PC-9 (cell line): ENCODE measurements at places on chromosomes 12 and 14. TPM values are rescaled to one million over a fixed set of nuclear protein-coding genes. Genes with fewer than 3 reads are reported as not detected.

The PRB2 gene
- total RNA-seq, result not detected in 2 replicates

The CYP27B1 gene
- 1.6 and 1.8 TPM in 2 replicates for total RNA-seq

The KLRD1 gene
- 0.68 and 1.2 TPM in 2 replicates for total RNA-seq

The LDHB gene
- 994 and 1,055 TPM in 2 replicates for total RNA-seq

The NEUROD4 gene
- not detected in 2 replicates for total RNA-seq

The TAS2R50 gene
- total RNA-seq, result 1.6 and 2.3 TPM in 2 replicates

The STYK1 gene
- total RNA-seq, result 7.8 and 16.9 TPM in 2 replicates

The MED6 gene
- 46.5 and 58.2 TPM in 2 replicates for total RNA-seq

The P2RX2 gene
- total RNA-seq, result not detected in 2 replicates

The RBM23 gene
- total RNA-seq, result 68.7 and 76.5 TPM in 2 replicates

The LRP1 gene
- 51.4 and 70.1 TPM in 2 replicates for total RNA-seq

The MYO1H gene
- not detected in 2 replicates for total RNA-seq

The RNF212B gene
- total RNA-seq, result not detected in 2 replicates

The FAR2 gene
- total RNA-seq, result 11.0 and 12.3 TPM in 2 replicates

The PPFIA2 gene
- total RNA-seq, result not detected in 2 replicates

The OAS2 gene
- 0.98 and 1.3 TPM in 2 replicates for total RNA-seq

The ZFHX2 gene
- 3.7 and 5.3 TPM in 2 replicates for total RNA-seq

The DNAH10 gene
- total RNA-seq, result not detected in 2 replicates

The CERS5 gene
- 33.0 and 41.7 TPM in 2 replicates for total RNA-seq

The CDCA3 gene
- total RNA-seq, result 104 and 125 TPM in 2 replicates

The LTB4R gene
- 10.3 and 16.4 TPM in 2 replicates for total RNA-seq

The OAS3 gene
- 16.2 and 17.4 TPM in 2 replicates for total RNA-seq

The COCH gene
- total RNA-seq, result 1.4 and 1.5 TPM in 2 replicates

The SERPINA10 gene
- total RNA-seq, result not detected in 2 replicates

The EML1 gene
- total RNA-seq, result 1.8 and 2.4 TPM in 2 replicates

The CSRP2 gene
- total RNA-seq, result 4.1 and 4.5 TPM in 2 replicates

The ARG2 gene
- total RNA-seq, result 8.6 and 10.2 TPM in 2 replicates

The RNU4-1 gene
- total RNA-seq, result 1,857 and 3,341 TPM in 2 replicates

The WBP11 gene
- 65.8 and 124 TPM in 2 replicates for total RNA-seq

The PDZRN4 gene
- not detected in 2 replicates for total RNA-seq

The FGF23 gene
- total RNA-seq, result not detected in 2 replicates

The TEX52 gene
- total RNA-seq, result not detected in 2 replicates

The TEAD4 gene
- 47.7 and 56.0 TPM in 2 replicates for total RNA-seq

The SMIM41 gene
- 0.28 TPM in 1 of 2 replicates, not detected in the other for total RNA-seq

The SP1 gene
- 72.9 and 118 TPM in 2 replicates for total RNA-seq

The TMEM120B gene
- total RNA-seq, result 10.3 and 12.4 TPM in 2 replicates

The TBX5 gene
- total RNA-seq, result not detected in 2 replicates

The TIGAR gene
- 9.0 and 13.2 TPM in 2 replicates for total RNA-seq

The GPR162 gene
- total RNA-seq, result 2.4 and 3.8 TPM in 2 replicates

The NELL2 gene
- total RNA-seq, result 0.61 and 1.2 TPM in 2 replicates

The CLIP1 gene
- 80.8 and 86.9 TPM in 2 replicates for total RNA-seq

The SPTB gene
- total RNA-seq, result 0.50 and 1.5 TPM in 2 replicates

The E2F7 gene
- total RNA-seq, result 9.8 and 14.6 TPM in 2 replicates

The SLC24A4 gene
- not detected in 2 replicates for total RNA-seq

The PEX5 gene
- 62.1 and 76.3 TPM in 2 replicates for total RNA-seq

The LLPH gene
- 20.4 and 25.0 TPM in 2 replicates for total RNA-seq

The CLEC4D gene
- not detected in 2 replicates for total RNA-seq

The HOXC11 gene
- 2.4 and 2.9 TPM in 2 replicates for total RNA-seq

The SPIC gene
- total RNA-seq, result not detected in 2 replicates
